ENCODE measurements at places on chromosomes 1 and 21. TPM values are rescaled to one million over a fixed set of nuclear protein-coding genes. Genes with fewer than 3 reads are reported as not detected.

DNA sequence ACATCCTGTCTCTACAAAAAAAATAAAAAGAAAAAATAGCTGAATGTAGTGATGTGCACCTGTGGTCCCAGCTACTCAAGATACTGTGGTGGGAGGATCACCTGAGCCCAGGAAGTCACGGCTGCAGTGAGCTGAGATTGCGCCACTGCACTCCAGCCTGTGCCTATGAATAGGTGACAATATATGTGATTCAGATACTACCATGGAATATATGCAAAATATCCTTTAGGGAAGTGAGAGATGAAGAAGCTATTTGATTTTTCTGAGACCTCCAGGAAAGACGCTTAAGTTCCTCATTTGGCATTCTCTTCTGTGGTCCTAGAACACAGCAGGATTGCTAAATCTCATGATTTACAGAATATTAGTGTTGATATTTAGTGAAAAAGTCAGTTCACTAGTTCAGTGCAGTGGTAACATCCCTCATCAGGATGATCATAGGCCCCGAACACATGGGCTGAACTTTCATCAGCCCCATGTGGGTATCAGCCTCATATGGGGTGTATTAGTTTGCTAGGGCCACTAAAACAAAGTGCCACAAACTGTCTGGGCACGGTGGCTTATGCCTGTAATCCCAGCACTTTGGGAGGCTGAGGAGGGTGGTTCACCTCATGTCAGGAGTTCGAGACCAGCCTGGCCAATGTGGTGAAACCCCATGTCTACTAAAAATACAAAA, 6.0 kb upstream of the VASH2 start:
- no peak for DNase-seq

DNA sequence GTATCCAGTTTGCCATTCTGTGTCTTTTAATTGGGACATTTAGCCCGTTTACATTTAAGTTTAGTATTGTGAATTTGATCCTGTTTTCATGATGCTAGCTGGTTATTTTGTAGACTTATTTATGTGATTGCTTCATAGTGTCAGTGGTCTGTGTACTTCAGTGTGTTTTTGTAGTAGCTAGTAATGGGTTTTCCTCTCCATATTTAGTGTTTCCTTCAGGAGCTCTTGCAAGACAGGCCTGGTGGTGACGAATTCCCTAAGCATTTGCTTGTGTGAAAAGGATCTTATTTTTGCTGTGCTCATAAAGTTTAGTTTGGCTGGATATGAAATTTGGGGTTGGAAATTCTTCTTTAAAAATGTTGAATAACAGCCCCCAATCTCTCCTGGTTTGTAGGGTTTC, 69.2 kb upstream of the PDC start:
- DNase-seq = no peak

PGLYRP3 gene
- not detected for total RNA-seq

DARS2 gene
- 7.8 TPM for total RNA-seq

TSPEAR gene
- not detected for total RNA-seq

IL22RA1 gene
- total RNA-seq = not detected

GRCh38 chr1:116096013-116096618, 15.1 kb upstream of the MAB21L3 start:
- no peak for DNase-seq

- no peak for DNase-seq
Measured at GRCh38 chr1:163528710-163529348, 207.1 kb downstream of the NUF2 start.

DNA sequence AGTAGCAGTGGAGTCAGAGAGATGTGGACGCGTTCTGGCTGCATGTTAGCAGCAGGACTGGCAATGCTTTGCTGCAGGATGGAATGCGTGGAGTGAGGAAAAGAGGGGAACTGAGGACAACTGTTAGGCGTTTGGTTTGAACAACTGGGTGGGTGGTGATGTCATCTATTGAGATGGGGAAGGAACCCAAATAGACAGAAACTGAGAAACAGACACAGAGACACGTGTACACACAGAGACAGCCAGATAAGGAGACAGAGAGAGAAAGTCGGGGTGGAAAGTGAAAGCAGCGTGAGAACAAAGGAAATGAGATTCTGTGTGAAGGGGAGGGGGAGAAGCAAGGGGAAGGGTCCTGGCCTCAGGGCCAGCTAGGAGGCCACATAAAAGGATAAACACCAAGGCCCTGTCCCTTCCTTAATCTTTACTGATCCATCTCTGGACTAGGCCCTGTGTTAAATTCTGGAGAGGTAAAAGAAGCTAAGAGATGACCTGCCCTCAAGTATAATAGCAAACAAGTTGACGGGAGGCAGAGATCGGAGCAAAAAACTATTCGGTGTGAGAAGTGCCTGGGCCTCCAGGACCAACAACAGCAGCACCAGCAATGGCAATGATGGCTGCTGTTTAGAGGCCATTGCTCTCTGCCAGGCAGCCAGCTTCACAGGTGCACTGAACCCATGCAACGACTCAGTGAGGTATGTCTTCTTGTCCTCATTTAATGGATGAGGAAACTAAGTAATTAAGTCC, 31.6 kb downstream of the VWA5B1 start:
- no peak for DNase-seq

- DNase-seq = no peak
Measured at GRCh38 chr1:24127801-24128363, 15.1 kb downstream of the IL22RA1 start.

PM20D1 gene
- total RNA-seq = not detected

DNA sequence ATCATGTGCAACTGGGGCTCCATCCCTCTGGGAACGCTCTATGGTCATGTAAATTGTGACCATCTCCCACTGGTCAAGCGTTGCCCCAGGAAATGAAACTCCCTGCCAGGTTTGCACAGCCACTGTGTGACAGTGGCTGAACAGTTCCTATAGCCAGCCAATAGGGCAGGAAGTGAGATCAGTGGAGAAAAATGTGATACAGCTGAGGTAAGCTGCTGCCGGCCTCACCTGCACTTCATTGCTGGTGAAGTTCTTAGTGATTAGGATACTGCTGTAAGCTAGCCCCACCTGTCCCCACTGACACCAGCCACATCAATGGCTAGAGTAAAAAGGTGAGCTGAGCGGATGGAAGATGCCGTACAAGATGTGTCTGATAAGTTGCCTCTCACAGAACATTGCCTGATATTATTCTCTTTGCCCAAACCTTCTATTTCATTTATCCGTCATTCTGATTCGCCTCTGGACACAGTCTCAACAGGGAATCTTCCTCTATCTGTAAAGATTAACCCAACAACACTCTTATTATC, 38.4 kb upstream of the CDC42BPA start:
- DNase-seq = no peak

DNA sequence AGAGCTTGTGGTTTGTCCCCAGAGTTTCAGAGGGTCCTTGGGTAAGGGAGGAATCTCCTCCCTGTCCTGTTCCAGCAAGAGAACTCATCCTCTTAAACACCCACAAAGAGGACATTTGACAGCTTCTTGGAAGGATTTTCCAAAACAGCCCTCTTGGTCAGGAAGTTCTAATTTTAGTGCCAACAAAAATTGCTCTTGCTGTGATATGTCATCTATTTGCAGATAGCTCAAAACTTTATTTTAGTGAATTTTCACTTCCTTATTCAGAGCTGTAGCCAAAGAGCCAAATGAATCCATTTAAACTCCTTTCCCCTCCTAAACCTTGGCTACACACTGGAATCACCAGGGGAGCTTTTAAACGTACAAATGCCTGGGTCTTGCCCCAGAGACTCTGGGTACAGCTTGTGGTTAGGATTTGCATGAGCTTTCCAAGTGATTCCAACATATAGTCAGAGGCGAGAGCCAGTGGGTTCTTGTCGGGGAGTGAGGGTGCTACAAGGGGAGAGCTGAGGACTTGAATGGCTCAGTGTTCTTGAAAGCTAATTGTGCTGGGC, 11.8 kb upstream of the RASSF5 start:
- DNase-seq = no peak

DNA sequence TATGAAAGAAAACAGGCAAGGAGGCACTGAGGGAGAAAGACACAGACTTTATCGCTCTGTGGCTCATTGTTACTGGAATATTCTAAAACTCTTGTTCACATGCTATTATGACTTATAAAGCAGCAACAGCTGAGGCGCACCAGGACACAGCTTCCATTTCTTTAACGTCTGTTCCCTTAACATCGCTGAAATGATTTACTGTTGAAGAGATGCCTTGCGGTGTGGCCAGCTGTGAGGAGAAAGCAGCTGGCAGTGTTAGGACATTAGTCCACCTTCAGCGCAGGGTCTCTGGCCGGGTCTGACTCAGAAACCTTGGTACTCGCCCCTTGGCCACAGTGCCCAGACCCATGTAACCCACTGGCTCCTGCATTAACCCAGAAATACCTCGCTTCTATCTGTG, 3.1 kb upstream of the PER3 start:
- DNase-seq = no peak

GRCh38 chr1:168799927-168800605, 71.1 kb upstream of the DPT start:
- no peak for DNase-seq
